Osteoblast (primary cell): ENCODE measurements at places on chromosomes 4 and X. TPM values are rescaled to one million over a fixed set of nuclear protein-coding genes. Genes with fewer than 3 reads are reported as not detected.

AKAP14 gene
- not detected in 2 replicates for total RNA-seq

EPHA5 gene
- 0.59 and 0.72 TPM in 2 replicates for total RNA-seq

NHSL2 gene
- 1.1 and 1.8 TPM in 2 replicates for total RNA-seq

CCDC110 gene
- total RNA-seq: 2.2 and 2.4 TPM in 2 replicates

SHROOM4 gene
- total RNA-seq: 1.8 and 2.2 TPM in 2 replicates

BRS3 gene
- not detected in 2 replicates for total RNA-seq

- DNase-seq: no peak
These were observed 54.1 kb downstream of the PHKA2 start for GRCh38 chrX:18929775-18930174.

- DNase-seq: peak; percentile 36
These were observed 24.9 kb upstream of the RNF150 start for GRCh38 chr4:141158219-141158618.

- peak; percentile 88 for DNase-seq
These were observed 220.1 kb upstream of the STK26 start for GRCh38 chrX:131802836-131803626.

DNA sequence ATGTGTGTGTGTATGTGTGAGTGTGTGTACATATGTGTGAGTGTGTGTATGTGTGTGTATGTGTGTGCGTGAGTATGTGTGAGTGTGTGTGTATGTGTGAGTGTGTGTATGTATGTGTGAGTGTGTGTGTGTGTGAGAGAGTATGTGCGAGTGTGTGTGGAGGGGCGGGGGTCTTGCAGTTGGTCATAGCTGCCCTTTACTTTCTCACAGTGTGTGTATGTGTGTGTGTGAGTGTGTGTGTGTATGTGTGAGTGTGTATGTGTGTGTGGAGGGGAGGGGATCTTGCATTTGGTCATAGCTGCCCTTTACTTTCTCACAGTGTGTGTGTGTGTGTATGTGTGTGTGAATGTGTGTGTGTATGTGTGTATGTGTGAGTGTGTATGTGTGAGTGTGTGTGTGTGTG, 74.8 kb upstream of the ENPP6 start:
- no peak for DNase-seq

DNA sequence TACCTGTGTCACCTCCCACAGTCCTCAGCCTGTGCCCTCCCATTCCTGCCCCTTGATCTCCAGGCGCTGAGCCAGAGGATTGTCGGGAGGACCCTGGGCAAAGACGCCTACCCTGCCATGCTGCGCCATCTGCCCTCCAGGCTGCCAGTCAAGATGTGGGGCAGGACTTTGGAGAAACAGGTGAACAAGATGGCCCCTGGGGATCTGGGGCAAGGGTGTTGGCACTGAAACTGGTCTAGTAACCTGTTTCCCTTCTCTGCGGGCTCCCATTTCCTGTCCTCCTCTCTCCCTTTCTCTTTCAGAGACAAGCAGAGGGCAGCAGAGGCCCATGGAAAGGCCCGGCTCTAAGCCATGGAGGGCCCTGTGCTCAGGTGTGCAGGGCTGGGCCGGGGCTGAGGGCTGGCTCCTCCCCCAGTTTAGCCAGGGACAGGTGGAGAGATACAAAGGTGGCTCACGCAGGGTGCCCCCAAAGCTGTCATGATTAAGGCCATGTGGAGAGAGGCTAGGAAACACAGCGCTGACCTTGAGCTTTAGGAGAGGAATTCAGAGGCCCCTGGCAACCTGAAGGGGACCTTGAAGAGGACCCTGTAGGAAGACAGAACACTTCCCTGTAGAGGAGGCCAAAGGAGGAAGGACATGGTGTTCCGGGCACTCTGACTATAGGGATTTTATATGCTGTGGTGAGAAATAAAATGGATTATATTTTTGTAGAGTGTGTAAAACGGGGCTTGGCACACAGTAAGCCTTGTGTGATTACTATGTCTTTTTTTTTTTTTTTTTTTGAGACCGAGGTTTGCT, at the start of gene GLOD5:
TSS of gene GLOD5 (plus strand) at position 74 of the 798 bp plus-strand sequence. CDS start at position 118, 44 bp downstream.
- no peak for DNase-seq

DNA sequence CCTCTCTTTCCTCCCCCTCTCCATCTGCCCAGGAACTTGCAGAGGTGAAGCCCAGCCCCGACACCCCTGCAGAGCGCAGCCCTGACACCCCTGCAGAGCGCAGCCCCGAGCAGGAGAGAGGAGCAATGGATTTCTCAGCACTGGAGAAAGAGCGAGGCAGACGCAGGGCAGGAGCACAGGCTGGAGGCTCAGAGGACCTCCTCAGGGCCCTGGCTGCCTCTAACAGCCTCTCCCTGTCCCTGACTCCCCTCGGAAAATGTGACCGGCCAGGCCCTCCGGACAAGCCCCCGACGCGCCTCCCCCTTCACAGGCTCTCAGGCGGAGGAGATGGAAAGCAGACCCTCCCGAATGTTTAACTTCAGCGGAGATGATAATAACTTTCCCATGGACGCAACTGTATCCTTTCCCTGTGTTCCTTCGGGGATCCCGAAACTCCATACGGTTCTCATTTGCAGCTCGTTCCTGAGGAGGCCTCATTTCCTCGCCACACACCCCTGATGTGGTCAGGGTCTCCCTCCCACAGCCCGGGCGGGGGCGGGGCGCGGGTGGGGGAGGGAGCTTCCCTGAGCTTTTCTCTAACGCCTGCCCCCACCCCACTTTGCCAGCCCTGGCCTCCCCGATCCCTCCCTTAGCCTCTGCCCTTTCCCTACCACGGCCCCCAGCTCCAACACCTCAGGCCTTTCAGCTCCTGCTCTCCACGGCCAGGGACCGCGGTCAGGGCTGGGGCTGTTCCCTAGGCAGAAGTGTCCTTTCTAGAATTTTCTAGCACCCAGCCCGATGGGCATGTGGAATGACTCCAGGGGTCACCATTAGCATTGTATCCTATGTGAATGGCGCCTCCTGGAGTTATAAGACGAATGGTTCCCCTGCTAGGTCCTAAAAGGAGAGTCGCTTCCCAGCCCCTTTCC, 201.1 kb upstream of the BCOR start:
- DNase-seq: no peak

DNA sequence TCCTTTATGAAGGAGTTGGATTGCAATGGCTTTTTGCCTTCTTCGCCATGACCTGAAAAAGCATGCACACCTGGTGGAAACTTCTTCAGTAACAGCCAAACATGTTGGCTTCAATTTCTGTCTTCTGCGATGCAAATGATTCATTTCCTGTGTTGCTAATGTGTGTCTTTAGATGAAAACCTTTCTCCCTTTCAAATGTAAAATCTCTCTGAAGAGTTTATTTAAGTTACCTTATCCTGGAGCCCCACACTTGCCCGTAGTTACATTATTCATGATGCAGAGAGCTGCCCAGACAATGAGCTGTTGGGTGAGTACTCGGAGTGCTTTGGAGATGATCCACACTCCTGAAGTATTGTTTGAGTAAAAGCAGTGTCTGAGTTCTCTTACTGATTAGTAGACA, 1100.9 kb downstream of the RPA4 start:
- DNase-seq: no peak
